Uterine smooth muscle cell (primary cell): ENCODE measurements at places on chromosomes 12 and 14. TPM values are rescaled to one million over a fixed set of nuclear protein-coding genes. Genes with fewer than 3 reads are reported as not detected.

The ERBB3 gene
- 0.11 and 0.75 TPM in 2 replicates for total RNA-seq

The NINJ2 gene
- total RNA-seq, result 0.77 TPM in 1 of 2 replicates, not detected in the other

The ENDOU gene
- under 0.01 and 0.11 TPM in 2 replicates for total RNA-seq

The CYP46A1 gene
- 0.11 and 0.37 TPM in 2 replicates for total RNA-seq

The TAS2R42 gene
- not detected in 2 replicates for total RNA-seq

The HOXC10 gene
- not detected in 2 replicates for total RNA-seq

The HDAC7 gene
- 24.5 and 35.1 TPM in 2 replicates for total RNA-seq

The KRT3 gene
- total RNA-seq, result not detected in 2 replicates

The MIP gene
- total RNA-seq, result not detected in 2 replicates

The ATL1 gene
- total RNA-seq, result 7.2 and 10.0 TPM in 2 replicates

The FAM186B gene
- total RNA-seq, result 0.12 and 0.22 TPM in 2 replicates

The LRRC43 gene
- 0.11 and 1.5 TPM in 2 replicates for total RNA-seq

The TBC1D30 gene
- 0.33 and 0.87 TPM in 2 replicates for total RNA-seq

The SIX6 gene
- not detected in 2 replicates for total RNA-seq
